AG04450 (cell line): ENCODE measurements at places on chromosomes 5 and 9. TPM values are rescaled to one million over a fixed set of nuclear protein-coding genes. Genes with fewer than 3 reads are reported as not detected.

DNA sequence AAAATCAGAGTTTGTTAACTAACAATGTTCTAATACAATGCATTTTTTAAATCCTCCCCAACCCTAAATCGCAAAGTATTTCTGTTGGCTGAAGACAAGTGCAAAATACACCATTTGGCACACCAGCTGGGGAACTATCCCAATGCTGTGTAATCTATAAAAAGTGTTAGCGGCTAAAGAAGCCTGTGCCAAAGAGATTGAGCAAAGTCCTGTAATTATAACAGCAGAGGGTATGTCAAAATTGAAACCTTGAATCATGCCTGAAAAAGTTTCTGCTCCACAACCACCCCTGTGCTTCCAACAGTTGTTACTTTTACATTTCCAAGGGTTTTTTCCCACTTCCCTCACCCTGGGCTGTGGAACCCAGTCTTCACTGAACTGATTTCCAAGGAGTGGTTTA, 83.1 kb upstream of the PLPP6 start:
- DNase-seq = no peak

GRCh38 chr5:153372425-153373129, 117.9 kb upstream of the GRIA1 start:
- no peak for DNase-seq

DNA sequence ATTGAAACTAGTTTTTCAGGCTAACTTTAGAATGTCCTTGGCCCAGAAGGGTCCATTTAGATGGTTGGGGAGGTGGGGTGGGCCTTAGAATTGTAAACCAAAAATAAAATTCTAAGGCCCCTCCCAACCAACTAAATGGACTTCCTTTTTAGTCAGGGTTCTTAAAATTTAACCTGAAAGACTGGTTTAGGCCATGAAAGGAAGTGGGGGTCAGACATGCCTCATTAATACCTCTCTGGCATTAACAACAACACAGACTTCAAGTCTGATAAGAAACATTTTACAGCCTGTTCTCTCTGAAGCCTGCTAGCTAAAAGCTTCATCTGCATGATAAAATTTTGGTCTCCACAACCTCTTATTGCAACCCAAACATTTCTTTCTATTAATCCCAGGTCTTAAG, 65.5 kb upstream of the TNC start:
- no peak for DNase-seq

GRCh38 chr5:136769900-136770684, 404.7 kb upstream of the TRPC7 start:
- peak; percentile 21 for DNase-seq

DNA sequence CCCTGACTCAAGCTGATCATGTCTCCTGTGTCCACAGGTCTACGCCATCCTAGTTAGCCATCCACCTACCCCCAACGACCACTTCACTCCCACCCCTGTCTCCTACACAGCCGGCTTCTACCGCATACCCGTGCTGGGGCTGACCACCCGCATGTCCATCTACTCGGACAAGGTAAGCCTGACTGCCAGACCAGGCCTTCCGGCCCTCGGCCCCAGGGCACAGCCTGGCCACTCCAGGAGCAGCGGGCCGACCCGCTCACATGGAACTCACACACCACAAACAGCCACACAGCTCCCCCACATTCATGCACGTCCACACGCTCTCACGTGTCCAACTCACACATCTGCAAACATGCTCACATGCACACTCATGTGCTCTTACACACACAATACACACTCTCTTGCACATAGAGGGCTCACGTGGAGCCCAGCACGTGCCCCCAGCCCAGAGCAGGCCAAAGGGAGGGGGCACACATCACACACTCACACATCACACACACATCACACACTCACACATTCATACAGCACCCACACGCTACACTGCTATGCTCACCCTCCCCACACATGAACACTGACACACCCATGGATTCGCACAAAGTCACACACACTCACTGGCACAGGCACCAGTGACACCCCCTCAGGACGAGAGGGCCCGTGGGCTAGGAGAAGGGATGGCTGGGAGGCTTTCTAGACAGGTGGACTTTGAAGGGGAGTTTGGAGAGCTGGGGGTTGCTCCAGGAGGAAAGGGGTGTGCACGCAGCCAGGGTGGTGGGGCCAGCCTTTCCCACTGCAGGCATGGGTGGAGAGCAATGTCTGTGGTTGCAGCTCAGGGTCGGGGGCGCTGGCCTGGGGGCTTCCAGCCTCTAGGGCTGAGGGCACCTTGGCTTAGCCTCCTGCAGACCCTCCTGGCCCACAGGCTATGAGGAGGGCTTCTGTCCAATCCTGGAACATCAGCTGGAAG, 3.3 kb downstream of the GRIN1 start:
- no peak for DNase-seq

- no peak for DNase-seq
Observed at GRCh38 chr9:90895786-90896185, 94.2 kb downstream of the SYK start.

DNA sequence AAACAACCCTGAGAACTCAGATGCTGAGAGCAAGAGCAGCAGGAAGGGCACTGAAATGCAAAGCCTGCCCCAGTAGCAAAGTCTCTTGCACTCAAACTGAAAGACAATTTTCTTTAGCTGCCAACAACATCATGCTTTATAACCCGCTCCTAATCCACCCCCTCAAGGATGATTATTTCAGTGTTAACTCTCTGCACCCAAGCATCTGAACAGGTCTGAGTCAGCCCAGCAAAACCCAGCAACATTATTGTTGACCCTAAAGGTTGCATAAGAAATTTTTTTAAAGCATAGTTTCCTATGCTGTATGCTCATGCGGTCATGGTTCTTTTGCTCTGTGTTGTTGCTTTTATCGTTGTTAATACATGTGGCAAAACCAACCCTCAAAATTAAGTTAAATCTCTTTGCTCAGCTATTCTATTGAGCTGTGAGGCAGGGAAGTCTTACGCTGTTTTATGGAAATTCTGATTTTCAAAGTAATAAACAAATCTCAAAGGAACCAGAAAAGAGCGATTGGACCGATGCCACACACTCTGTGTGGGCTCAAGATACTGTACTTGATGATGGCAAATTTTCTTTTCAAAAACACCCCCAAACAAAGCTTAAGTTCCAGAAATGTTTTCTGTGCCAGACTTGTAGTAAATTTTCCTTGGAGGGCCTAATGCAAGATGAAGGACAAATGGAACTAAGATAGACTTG, 440.6 kb upstream of the MPDZ start:
- DNase-seq = peak; percentile 15

DNA sequence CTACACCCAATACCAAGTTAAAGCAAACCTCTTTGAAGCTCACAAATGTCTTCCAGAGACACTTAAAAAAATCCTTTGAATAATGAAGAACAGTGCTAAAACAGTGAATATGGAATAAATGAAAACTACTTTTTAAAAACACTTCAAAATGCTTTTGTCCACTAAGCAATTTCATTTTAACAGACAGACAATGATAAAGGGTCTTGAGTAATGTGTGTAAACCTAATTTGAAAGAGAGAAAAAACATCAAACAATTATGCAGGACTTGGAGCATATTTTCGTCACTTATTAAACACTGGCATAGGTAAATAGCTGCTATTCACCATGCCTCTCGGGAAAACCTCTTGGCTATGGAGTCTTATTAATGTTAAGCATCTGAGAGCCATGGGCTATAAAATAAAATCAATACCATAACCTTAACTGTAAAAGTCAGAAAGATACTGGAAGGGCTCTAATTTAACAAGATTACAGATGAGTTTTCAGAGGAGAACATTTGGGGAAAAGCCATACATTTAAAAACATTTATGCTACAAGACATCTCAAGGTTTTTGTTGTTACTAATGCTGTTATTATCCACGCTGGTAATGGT, 177.8 kb downstream of the NFIB start:
- DNase-seq = no peak

DNA sequence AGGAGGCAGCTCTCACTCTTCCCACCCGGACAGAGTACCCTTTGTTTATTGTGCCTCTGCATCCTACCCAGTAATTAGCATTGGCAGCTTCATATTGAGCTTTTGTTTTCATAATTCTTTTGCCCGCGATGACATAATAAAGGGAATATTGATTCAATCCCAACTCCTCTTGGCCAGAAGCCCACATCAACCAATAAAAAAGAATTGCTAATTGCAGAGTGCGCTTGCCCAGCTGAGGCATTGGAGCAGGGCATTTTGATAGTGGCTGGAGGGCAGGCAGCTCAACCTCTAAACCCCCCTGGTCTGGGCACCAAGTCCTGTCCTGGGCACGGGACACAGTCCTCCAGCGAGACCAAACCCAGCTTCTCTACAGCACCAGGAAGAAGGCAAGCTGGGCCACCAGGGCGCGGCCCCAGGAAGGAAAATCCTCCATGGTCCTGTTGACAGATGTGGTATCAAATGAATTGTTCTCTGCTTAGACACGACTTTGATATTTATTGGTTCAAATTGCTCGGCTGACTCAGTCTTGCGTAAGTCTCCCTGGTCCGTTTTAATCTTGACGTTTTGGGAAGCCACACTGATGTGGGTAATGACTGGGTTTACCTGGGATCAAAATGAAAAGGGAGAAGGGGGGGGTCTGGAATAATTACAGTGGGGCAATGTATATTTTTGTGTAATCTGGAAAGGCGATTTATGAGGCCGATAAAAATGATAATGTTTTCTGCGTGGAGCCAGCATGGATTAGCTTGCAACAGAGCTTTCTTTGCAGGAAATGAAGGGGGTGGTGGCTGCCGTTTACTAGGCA, 220.7 kb upstream of the MSX2 start:
- peak; percentile 36 for DNase-seq

DNA sequence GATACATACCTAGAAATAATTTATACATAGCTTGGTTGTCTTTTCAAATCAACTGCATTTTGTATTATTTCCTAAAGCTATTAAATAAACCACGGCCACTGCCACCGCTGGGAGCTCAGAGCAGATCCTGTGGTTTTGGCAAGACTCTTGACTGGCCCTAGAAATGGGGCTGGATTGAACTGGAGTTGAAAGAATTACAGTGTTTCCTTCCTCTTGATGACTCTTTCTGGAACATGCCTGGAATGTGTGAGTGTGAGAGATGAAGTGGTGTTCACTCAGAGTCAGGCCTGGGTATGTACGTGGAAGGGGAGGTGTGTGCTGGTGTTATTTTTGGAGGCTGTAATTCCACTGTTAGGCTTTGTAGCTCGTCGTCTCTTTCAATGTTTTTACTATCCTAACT, 45.9 kb downstream of the TEK start:
- peak; percentile 71 for DNase-seq

DNA sequence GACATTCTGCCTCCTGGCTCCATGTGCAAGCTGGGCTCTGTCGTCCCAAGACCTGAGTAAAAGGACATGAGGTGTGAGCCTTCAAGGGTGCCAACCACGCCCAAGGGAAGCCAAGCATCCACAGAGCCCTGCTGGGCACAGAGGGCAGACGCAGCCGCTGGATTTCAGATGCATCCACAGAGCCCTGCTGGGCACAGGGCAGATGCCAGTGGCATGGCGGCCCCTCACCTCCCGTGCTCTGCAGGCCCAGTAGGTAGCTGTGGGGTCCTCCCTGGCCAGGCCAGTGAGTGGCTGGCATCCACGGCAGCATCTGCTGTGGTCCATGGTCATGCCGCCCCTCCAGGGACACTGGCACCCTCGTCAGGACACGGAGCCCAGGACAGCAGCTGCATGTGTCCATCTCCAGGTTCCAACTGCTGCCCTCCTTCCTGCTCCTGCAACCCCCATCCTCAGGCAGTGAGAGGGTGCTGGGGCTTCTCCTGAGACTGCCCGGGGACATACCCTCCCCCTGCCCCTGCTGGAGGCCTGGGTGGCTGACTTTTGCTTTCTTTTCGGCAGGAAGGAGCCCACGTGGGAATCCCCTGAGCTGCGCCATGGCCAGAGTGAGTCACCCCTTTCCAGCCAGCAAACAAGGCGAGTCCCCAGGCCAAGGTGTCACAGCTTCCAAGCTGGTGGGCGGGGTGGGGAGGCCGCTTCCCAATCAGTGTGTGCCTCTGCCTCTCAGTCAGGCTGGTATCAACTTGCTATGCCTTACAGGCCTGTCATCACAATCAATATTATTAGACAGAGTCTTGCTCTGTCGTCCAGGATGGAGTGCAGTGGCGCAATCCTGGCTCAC, 4.0 kb upstream of the TRAF2 start:
- DNase-seq = peak; percentile 37

- no peak for DNase-seq
Observed at GRCh38 chr5:110343616-110344015, 382.9 kb downstream of the TMEM232 start.

- peak; percentile 39 for DNase-seq
Observed at GRCh38 chr5:53334431-53334941, 145.9 kb upstream of the FST start.

GRCh38 chr5:76273206-76273885, 129.7 kb upstream of the IQGAP2 start:
- DNase-seq = no peak

DNA sequence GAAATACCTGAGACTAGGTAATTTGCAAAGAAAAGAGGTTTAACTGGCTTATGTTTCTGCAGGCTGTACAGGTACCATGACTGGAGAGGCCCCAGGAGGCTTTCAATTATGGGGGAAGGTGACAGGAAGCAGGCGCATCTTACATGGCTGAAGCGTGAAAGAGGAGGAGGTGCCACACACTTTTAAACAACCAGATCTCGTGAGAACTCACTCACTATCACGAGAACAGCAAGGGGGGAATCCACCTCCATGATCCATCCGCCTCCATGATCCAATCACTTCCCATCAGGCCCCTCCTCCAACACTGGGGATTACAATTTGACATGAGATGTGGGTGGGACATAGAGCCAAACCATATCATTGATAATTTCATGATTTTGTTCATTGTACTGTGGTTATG, 2.5 kb upstream of the MED27 start:
- DNase-seq = no peak

DNA sequence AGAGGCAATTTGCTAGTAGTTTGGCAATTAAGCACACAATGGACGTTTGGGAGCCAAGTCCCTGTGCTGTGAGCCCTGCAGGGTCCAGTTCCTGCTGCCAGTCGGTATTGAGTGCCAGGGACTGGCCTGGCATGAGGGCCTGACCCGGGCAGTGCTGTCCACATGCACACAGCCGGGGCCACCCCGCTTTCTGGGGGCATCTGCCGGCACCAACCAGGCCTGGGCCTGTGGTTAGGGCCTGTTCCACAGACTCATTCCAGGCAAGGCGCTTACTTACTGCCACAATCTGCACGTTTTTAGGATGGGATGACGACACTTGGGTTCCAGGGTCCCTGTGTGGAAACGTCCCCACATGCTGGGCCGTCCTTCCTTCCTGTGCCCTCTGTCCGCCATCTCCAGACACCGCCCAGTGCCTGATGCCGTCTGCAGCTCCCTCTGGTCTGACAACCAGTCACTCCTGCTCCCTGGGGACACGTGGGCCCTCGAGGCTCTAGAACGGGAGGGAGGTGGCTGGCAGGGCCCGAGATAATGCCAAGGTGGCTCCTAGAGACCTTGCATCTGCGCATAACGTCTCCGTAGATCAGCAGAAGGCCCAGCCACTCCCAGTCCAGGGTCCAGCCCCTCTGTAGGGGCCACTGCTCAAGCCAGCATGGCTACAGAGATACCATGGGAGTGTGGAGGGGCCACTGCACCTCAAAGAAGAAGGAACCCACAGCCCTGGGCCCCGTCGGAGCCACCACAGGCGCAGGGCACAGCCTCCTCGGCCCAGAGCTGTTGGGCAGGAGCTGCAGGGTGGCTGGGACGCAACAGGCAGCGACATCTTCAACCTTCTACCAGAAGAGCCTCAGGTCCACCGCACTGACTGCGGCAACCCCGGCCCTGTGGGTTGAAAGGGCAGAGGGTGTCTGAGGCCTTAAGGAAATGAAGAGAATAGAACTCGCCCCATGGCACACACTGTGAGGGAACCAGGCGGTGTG, 24.7 kb downstream of the SLC9A3 start:
- DNase-seq = no peak

CD180 gene
- not detected in 2 replicates for polyA plus RNA-seq

NDUFS4 gene
- polyA plus RNA-seq = 110 and 201 TPM in 2 replicates

KIF12 gene
- not detected in 2 replicates for polyA plus RNA-seq

ACOT12 gene
- 0.56 and 0.58 TPM in 2 replicates for polyA plus RNA-seq

SH3TC2 gene
- 1.3 and 1.6 TPM in 2 replicates for polyA plus RNA-seq
